NCI-H510A treated with DMSO at 0.1 percent for 48 hours (cell line): ENCODE measurements at places on chromosomes 11 and 22.
A peak's percentile ranks its signal among the peaks of the same experiment; 100 is the strongest.

DNA sequence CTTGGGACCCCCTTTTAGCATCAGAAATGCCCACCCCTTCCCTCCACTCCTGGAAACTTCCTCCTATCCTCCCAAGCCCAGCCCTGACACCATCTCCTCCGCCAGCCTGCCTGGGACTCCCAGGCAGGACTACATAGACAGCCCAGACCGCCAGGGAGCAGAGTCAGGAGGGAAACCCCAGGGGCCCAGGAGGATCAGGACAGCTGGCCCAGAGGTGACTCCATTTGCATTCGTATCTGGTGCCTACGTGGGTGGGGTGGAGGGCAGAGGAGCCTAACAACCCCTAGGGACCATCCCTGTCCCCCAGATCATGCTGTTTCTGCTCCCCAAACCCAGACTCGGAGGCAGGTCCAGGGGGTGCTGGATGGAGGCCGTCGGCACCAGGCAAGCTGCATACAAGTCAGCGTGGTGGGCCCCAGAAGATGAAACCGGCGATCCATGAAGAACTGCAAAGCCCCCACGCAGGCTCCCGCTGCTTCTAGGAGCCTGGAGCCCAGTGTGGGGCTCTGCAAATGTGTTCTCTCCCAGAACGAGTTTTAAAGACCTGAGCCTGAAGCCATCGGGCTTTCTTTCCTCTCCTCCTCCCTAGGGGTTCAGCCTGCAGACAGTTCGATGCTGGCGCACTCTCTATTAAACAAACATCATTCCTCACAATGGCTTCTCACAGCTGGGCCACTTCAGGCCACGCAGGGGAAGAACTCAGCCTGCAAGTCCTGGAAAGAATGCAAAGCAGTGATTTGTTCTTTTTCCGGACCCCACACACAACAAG, 1506.8 kb downstream of the BRD1 start:
- no peak for DNase-seq

- no peak for DNase-seq
These were observed 22.1 kb downstream of the YPEL1 start for GRCh38 chr22:21713428-21714058.

- no peak for DNase-seq
These were observed 5.1 kb upstream of the B4GALNT4 start for GRCh38 chr11:363948-364761.

- DNase-seq: no peak
These were observed 955.2 kb downstream of the JRKL start for GRCh38 chr11:97345032-97345431.

- no peak for DNase-seq
These were observed 21.4 kb downstream of the CSNK1E start for GRCh38 chr22:38295863-38296262.

- DNase-seq: no peak
These were observed 2.3 kb downstream of the POLR2L start for GRCh38 chr11:839875-840617.

- DNase-seq: peak; percentile 60
These were observed 13.8 kb downstream of the TOM1 start for GRCh38 chr22:35313311-35314121.

DNA sequence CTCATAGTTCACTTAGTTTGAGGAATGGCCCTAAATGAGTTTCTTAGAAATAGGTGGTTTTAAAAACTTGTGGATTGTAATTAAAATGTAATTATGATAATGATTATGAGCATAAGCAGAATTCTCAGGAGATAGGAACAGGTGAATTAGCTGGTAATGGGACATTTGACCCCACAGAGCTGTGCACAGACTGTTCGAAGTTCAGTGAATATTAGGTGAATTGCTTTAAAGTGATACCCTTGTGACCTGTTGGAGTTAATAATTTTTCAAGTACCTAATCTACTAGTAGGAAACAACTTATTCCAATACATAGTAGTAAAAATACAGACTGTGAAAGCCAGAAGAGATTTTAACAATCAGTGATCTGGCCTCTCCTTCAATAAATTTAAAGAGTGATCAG, 8.1 kb downstream of the FAR1 start:
- DNase-seq: no peak

DNA sequence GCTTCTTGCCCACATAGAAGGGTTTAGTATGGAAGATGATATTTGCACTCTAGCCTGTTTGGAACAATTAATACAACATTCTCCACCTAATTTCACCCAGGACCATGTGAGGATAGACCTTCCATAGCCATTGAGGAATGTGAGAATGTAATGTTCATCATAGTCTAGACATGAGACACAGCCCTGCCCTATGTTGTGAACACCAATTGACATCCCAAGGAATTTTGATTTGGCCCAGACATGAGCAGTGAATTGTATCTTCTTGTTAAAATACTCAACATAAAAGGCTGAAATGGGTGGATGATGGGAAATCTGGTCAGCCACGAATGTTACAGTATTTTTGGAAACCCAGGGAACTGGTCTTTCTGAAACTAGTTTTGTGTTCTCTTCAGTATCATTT, 892.3 kb upstream of the CHORDC1 start:
- no peak for DNase-seq

GRCh38 chr11:75286826-75287465, 46.4 kb downstream of the TPBGL start:
- no peak for DNase-seq

- DNase-seq: no peak
These were observed 69.8 kb downstream of the PRR5L start for GRCh38 chr11:36365907-36366306.

DNA sequence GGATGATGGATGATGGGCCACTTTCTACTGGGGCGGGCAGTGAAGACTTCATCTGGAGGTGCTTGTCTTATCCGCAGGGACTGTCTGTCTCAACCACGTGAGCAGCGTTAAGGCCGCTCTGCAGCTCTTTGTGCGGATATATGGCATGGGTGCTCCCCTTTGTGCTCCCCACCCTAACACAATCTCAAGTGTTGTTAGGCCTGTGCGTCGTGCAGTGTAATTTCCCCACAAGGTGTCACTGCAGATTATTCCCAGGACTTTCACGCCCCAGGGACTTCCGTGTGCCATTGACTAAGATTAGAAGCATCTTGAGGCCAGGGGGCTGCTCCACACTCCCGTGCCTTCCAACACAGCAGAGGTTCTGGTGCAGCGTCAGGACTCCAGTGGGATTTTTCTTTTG, 65.3 kb downstream of the TBC1D22A start:
- DNase-seq: no peak

- DNase-seq: no peak
These were observed 15.2 kb upstream of the BBOX1 start for GRCh38 chr11:27025312-27025955.

- DNase-seq: no peak
These were observed 4.6 kb downstream of the C11orf71 start for GRCh38 chr11:114395736-114396135.

DNA sequence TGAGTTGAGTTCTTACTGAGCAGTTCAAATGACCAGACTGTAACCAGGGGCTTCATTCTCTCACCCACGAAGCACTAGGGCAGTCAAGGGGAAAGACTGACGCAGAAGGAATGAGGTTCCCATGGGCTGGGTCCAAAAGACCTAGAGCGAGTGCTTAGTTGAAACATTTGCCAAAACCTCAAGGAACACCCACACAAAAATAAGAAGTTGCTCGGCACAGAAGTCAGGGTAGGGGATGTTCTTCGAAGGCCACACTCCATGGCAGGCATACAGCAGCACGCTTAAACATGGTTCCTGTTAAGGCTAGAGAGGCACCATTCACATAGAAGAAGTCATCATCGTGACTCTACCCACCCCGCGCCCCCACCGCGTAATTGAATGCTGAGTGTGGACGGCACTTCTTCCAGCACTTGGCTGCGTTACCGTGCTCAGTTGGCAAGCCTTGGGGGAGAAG, 52.9 kb downstream of the TIMP3 start:
- DNase-seq: no peak

GRCh38 chr11:126305699-126306098, 1.8 kb downstream of the DCPS start:
- DNase-seq: no peak

- DNase-seq: no peak
These were observed 24.1 kb downstream of the GRAMD1B start for GRCh38 chr11:123454060-123454651.

DNA sequence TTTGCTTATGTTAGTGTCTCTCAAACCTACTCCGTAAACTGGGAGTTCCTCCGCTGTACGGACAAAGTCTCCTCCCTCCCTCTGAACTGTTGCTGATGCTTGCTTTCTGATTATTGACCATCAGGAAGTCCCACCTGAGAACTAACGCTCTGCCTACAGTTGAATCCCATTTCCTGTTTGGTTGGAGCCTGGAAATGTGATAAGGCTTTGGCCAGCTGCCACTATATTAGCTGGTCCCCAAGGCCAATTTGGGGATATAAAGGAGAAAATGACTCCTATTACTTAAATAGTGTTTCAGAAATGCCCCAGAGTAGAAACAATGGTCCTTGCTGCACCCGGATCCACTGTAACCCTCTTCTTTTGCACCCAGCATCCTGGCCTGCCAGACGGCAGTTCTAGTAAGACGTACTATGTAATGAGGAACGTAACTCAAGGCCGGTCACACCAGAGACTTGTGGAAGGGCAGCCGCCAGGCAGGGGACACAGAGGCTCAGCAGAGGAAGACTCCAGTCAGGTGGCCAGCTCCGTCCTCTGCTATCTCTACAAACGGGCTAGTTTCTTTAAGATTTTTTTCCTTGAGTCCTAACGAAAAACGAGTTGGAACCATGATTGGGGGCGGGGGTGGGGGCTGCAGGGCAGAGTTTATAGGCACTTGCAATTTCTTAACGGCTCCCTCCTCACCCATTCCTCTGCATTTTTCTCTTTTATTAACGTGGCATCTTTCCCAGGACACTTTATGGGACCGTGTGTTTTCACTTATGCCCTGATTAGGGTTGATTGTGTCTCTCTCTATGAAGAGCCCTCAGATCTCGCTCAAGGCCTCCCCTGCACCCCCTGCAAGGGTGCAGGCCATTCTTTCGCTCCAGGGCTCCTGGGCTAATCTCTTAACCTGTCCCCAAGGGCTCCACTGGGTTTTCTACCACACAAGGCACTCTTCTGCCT, 72.8 kb upstream of the CDON start:
- DNase-seq: no peak

GRCh38 chr11:128604723-128605122, 17.4 kb upstream of the ETS1 start:
- peak; percentile 78 for DNase-seq

GRCh38 chr11:70282012-70282411, 11.5 kb downstream of the PPFIA1 start:
- DNase-seq: no peak

GRCh38 chr11:64563966-64564365, 27.1 kb upstream of the SLC22A12 start:
- no peak for DNase-seq

DNA sequence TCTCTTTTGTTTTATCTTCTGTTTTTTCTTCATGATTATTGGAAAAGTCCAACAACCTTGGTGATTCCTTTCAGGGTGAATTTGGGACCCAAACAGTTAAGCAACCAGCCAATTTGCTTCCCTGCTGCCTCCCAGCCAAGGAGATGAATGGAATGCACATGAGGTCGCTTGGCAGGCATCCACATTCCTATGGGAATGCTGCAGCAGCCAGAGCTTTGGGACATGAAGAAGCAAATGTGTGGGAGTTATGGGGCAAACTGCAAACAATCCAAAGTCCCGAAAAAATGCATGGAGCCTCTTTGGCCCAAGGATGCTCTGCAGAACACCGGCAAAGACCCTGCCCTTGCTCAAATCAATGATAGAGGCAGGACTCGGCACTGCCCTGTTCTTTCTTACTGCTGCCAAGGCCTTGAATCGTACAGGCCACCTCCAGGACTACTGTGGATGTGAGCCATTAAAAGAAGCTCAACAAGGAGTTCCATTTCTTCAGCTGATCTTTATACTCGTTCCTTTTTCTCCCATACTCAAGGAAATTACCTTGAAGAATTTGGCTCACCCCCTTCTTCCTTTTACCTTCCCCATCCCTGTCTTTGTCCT, 117.3 kb upstream of the TEAD1 start:
- DNase-seq: no peak
